ENCODE measurements at places on chromosomes 6 and 20.
A peak's percentile ranks its signal among the peaks of the same experiment; 100 is the strongest.

GRCh38 chr6:166335378-166336302, 6.7 kb downstream of the SFT2D1 start:
- DNase-seq: no peak

- no peak for DNase-seq
These were observed 2.5 kb downstream of the LY6G6D start for GRCh38 chr6:31717499-31718222.

GRCh38 chr6:146097586-146097985, 68.7 kb downstream of the GRM1 start:
- no peak for DNase-seq

- DNase-seq: peak; percentile 45
These were observed 22.9 kb downstream of the HLA-DRA start for GRCh38 chr6:32462609-32463008.

GRCh38 chr20:1934156-1934555, 38.9 kb downstream of the SIRPA start:
- no peak for DNase-seq

DNA sequence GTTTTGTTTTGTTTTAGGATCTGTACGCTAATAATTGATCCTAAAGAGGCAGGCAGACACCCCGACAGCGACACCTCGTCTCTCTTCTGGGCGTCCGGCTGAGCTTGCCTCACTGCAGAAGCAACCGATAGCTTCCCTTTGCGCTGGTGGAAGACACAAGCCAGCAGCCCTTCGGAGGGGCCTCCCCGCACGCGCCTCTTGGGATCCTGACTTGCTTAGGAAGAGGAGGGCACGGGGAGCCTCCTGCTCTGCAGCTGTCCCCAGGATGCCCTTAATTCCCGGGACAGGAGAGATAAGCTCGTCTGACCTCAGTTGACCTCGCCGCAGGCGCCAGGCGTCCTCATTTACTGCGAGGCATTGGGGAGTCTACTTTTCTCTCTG, 94.0 kb downstream of the CD83 start:
- DNase-seq: peak; percentile 49

- no peak for DNase-seq
These were observed 1675.8 kb downstream of the HACE1 start for GRCh38 chr6:103183831-103184411.

DNA sequence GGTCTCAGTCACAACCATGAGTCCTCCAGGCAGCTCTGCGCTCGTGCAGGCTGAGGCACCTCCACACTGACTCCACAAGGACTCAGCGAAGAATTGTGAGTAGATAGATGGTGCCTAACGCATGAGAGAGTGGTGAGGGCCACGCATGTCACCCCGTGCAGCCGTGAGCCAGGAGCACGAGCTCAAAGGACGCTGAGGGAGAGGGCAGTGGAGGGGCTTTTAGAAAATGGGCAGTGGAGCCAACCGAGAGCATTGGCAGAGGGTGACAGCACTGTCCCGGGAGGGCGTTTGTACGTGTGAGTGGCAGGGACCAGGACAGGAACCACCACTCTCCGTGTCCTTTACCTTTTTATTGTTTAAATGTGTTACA, 105.6 kb downstream of the PSMB1 start:
- DNase-seq: no peak

DNA sequence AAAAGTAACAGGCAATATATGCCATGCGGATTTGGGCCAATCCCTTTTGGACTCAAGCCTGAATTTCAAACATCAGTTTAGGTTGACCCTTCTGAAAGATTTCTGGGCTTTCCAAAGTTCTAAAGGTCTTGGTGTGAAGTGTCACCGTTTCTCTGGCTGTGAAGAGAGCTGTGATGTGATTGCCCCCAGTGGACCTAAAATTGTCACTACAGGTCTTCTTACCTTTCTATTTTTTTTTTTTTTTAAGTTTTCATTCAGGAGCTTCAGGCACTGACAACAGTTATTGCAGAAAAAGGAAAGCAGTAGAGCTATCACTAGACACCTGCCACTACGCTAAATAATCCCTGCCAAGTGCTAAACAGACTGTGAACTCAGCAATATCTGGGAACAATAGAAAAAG, 75.7 kb upstream of the OPRM1 start:
- no peak for DNase-seq

DNA sequence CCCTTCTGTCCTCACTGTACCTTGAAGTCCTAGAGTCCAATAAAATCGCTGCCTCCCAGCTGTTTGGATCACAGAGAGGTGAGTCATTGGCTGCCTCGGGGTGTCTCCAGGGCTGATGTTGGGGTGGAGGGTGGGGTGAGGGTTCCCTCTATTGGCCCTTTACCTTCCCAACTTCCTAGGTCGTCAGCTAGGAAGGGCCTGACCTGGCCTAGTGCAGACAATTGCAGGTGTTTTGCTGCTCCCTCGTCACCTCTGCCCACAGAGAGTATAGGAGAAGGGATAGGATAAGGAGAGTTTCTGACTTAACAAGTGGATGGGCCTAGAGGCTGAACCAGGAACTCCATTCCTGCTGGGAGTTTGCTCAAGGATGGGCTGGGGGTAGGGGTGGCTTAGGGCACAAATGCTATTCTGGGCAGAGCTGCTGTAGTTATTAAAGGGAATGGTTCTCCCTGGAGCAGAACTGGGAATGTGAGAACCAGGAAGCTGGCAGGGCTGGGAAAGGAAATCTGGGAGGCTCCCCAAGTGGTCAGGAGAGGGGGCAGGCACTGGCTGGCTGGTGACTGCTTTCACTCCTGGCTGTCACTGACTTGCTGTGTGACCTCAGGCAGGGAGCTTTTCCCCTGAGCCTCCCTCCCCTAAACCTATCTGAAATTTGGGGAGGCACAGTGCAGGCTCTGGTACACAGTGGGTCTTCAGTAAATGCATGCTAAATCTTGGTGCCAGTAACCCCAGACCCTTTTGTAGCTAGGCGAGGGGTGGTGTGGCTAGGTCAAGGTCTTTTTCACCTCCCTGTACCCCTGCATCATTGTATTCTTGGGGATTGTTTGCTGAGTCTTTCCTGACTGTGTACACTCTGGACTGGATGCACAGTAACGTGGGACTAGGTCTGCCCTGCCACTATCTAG, 1.5 kb downstream of the TP53INP2 start:
- DNase-seq: no peak

DNA sequence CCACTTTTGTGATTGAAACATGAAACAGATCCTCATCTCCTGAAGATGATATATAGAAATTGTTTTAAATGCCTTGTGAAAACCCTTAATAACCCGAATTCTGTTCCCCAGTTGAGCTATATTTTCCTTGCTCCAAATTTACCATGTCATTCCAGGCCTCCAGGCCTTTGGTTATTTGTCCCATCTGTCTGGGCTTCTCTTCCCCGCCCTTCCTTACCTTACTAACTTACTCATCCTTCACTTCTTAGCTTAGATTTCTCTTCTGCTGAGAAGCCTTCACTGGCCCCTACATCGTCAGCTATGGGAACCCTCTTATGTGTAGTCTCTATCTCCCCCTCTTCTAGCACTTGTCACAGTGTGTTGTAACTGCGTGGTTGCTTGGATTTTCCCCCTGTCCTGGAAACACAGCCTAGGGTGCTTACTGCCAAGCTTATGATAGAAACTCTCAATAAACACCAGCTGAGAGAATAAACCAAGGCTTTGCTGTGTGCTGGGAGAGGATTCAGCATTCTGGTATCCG, 68.6 kb downstream of the SGK1 start:
- DNase-seq: no peak

GRCh38 chr6:148999929-149000468, 253.2 kb downstream of the UST start:
- DNase-seq: no peak

GRCh38 chr6:136983687-136984086, 61.1 kb downstream of the IL20RA start:
- DNase-seq: no peak

- no peak for DNase-seq
These were observed 56.8 kb upstream of the SPACA1 start for GRCh38 chr6:87990871-87991270.
